Posterior vena cava (tissue), 2 donors: ENCODE measurements at places on chromosomes 4 and X.

GRCh38 chr4:62455871-62456270 is 1255.7 kb downstream of the ADGRL3 start:
- no peak for DNase-seq

GRCh38 chr4:95499291-95499696 is 49.5 kb downstream of the UNC5C start:
- no peak for DNase-seq

DNA sequence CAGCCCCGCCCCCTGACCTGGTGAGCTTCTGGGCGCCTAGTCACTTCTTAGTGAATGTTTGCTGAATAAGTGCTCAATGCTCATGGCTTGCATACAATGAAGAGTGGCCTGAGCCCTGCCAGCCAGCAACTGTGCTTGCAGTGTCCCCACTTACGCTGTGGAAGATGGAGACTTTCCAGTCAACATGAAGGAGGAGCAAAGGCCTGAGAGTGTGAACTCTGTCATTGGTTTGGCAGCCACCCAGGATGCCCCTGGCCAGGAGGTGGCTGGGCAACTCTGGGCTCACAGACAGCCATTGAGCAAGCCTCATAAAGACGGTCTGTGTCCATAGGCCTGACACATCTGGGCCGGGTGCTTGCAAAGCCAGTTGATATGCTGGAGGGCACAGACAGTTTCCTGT is 72.1 kb upstream of the MAMLD1 start:
- no peak for DNase-seq

DNA sequence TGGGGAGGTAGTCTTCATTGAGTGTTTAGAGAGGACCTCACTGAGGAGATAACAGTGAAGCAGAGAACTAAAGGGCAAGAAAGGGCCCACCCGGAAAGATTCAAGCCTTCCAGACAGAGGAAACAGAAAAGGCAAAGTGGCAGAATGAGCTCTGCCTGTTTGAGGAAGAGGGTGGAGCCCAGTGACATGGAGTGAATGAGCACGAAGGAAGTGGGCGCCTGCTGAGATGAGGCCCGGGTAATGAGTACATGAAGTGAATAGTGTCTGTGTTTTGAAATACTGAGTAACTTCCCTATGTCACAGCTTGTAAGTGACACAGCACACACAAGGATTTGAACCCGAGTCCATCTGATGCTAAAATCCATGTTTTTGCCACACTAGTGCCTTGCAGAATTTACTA is 32.5 kb upstream of the TLR2 start:
- DNase-seq, result peak; percentile 85

- no peak for DNase-seq
These were observed 71.3 kb downstream of the GLRA3 start for GRCh38 chr4:174757736-174758135.

DNA sequence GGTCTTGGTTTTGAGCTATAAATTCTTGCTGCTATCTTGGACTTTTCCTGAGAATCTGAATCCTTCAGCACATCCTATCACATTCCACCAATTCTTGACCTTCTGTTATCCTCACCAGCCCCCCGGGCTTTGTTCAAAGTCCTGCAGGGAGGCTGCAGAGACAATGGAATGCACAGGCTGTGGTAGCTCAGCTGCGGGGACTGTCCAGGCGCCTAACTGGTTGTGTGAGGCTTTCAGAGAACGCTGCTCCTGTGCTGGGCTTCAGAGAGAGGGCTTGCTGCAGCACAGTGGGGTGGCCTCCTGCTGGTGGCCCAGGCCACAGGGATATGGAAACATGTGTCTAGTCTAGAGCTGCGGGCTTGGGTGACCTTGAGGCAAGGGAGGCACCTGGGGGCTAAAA is 196.3 kb upstream of the GATB start:
- no peak for DNase-seq

DNA sequence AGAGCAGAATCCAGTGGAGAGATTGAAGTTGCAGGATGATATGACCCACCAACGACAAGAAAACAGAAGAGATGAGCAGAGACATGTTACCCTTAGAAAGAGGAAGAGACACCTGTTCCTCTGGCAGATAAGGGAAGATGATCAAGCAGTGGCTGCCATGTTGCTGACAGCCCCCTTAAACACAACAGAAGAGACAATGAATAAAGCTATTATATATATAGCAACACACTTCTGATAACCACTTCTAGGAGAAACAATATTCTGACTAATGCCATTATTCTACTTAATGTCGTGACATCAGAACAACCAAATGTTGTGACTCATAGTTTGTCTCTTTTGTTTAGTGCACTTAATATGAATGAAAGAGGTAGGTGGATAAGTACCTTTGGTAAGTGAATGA is 44.9 kb downstream of the SH3RF1 start:
- no peak for DNase-seq

GRCh38 chrX:45762699-45763647 is 562.3 kb upstream of the DIPK2B start:
- DNase-seq, result no peak

DNA sequence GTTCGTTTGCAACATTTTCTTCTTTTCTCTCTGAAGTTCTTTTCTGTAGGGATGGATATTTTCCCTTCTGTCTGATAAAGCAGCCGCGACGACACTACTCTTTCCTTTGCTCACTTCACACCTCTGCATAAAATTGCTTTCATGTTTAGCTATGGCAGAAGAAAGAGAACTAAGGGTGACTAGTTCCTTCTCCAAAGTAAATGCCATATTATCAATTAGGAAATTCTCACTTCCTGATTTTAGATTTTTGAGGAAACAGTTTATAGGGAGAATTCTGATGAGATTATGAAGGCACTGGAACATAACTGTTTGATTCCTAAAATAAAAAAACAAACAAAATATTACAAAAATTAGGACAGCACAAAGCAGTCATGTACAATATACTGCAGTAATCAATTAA is 29.2 kb downstream of the FANCB start:
- no peak for DNase-seq

- no peak for DNase-seq
These were observed 161.0 kb upstream of the FAM241A start for GRCh38 chr4:111984169-111984819.

DNA sequence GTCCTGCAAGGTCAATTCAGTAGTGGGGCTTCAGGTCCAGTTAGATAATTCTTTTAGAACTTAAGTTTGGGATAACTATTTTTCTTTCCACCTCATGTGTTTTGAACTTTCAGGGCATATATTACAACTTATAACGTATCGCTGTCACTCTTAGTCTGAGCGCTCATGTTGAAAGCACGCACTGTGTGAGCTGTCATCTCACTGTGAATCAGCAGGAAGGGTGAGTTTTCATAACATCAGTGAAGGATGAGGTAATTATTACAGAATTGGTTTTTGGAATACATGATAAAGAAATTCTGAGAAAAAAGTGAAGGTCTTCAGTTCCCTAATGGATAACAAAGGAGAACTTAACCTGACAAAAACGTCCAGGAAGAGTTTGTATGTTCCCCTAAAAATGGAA is 45.1 kb upstream of the SLC4A4 start:
- DNase-seq, result no peak

GRCh38 chr4:142832022-142832421 is 14.1 kb downstream of the INPP4B start:
- DNase-seq, result no peak

DNA sequence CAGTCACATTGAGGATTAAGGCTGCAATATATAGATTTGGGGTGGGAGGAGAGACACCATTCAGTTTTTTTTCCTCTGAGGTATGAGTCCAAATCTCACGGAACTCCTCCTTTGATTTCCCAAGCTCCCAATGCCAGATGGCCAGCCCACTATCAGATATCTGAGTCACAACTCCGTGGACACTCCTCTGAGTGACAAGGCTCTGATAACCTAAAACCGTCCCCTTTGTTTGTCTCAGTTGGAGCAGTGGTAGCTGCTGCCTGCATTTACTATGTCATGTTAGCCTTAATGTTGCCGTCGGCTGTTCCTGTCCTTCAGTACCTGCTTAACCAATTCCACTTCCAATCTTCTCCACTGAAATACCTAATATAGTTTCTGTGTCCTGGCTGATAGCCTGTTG is 107.3 kb downstream of the DTHD1 start:
- no peak for DNase-seq

GRCh38 chrX:105273326-105273725 is 52.8 kb upstream of the TEX13A start:
- no peak for DNase-seq

- no peak for DNase-seq
These were observed at the start of gene RNF175 for GRCh38 chr4:153759407-153760316. Gene RNF175 (minus strand): TSS chr4:153760024. CDS start chr4:153759862, 162 bp downstream.

GRCh38 chrX:3940000-3940610 is 226.7 kb upstream of the PRKX start:
- no peak for DNase-seq

DNA sequence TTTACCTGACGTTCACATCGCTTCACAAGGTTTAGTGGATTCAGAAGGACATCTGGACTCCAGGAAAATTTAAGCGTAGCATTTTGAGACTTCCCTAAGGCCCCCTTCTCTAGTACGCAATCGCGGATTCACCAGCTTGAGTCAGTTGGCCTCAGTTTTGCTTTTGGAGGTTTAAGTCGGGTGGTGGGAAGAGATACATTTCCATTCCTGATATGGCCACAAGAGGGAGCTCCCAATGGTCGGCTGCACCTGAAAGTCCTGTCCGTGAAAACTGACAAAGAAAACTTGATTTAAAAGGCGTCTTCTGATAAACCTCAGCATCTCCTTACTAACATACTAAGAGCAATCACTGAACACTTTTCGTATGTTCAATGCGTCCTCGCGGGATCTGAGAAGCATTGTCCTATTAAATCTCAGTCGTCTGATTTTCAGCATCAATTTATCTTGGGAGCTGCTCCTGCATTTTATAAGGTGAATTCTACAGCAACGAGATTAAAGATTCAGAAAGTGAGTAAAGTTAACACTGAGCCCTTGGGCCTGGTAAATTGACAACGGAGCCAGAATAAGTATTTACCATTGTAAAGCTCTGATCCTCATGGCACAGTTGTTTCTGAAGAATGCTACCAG is 50.6 kb downstream of the LGI2 start:
- DNase-seq, result no peak

DNA sequence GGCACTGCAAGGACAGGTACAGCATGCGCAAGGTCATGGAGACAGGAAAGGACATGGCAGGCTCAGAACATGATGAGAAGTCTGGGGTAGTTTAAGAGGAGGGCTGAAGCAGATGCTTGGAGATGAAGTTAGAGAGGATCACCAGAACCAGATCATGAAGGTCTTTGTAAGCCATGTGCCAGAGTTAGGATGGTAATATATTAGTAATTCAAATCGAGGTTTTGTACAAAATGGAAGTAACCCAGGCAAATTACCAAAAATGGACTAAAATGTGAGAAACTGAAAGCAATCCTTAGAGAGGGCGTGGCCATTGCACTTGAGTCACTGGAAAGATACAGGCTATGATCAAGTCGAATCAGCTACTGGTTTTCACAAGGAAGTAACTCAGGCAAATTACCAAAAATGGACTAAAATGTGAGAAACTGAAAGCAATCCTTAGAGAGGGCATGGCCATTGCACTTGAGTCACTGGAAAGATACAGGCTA is 13.5 kb downstream of the RXFP1 start:
- no peak for DNase-seq

- DNase-seq, result no peak
These were observed 265.3 kb upstream of the GK2 start for GRCh38 chr4:79673377-79673776.

DNA sequence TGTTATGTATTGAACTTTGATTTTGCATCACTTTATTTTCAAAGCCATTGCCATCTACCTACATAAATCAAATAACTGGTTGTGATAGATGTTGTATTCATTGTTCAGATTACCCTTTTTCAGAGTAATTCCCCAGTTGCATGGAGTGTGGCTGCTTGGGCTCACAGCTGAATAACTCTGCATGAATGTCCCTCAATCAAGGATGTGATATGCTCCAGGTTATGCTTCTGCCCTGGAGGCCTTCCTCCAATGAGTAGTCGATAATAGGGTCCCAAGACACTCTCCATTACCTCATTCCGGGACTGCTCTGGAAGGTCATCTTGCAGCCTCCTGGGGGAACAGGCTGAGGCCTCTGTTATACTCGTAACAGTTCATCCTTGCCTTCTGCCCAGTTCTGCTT is 251.8 kb downstream of the ADGRL3 start:
- DNase-seq, result no peak

DNA sequence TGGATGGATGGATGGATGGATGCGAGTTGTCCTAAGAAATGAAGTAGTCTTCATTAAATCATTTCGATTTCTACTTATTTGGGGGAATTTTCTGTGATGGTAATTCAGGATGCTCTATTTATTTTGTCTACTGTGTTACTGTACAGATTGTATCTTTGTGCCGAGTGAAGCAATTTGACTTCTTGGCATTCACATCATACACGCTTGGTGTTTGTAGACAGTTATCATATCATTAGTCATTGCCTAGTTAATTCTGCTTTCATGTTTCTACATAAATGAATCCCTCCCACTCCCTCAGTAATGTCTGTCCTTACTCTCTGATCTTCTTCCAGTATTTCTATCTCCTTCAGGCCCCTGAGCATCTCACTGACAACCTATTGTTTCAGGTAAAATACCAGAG is 64.0 kb downstream of the RASGEF1B start:
- no peak for DNase-seq

DNA sequence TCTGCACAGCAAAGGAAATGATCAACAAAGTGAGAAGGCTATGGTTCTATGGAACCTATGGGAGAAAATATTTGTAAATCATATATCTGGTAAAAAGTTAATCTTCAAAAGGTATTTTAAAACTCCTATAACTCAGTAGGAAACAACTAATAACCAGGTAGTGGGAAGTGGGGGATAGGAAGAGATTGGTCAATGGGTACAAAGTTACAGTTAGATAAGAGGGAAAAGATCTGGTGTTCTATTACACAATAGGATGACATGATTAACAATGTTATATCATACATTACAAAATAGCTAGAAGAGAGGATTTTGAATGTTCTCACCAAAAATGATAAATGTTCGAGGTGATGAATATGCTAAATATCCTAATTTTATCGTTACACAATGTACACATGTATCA is 46.3 kb downstream of the NDNF start:
- DNase-seq, result no peak

GRCh38 chr4:144363890-144364289 is 223.4 kb upstream of the GYPA start:
- DNase-seq, result no peak

- peak; percentile 82 for DNase-seq
These were observed 124.2 kb upstream of the MBNL3 start for GRCh38 chrX:132612821-132613564.

GRCh38 chr4:95838192-95838591 is 1.7 kb upstream of the PDHA2 start:
- DNase-seq, result no peak

- DNase-seq, result no peak
These were observed 12.5 kb downstream of the SYTL5 start for GRCh38 chrX:38018766-38019425.

DNA sequence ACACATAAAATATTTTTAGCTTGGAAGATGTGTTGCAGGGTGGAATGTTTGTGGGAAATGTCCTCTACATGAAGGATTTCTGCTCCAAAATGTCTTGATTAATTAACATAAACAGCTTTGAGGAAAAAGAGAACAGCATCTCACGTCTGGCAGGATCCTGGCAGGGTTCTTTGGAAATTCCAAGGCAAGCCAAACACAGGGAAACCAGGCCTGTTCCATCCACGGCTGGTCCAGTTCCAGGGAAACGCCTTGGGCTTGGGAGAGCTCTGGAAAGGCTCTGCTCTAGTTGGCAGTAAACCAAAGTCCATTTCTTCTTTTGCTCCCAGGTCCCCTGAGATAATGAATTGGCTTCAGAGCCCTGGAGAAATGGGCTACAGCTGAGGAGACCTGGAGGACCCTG is 42.4 kb upstream of the GAB1 start:
- peak; percentile 92 for DNase-seq

- no peak for DNase-seq
These were observed 1.4 kb downstream of the CCNI start for GRCh38 chr4:77074381-77074831.
